ENCODE measurements at places on chromosomes 3 and 15.
A peak's percentile ranks its signal among the peaks of the same experiment; 100 is the strongest.

DNA sequence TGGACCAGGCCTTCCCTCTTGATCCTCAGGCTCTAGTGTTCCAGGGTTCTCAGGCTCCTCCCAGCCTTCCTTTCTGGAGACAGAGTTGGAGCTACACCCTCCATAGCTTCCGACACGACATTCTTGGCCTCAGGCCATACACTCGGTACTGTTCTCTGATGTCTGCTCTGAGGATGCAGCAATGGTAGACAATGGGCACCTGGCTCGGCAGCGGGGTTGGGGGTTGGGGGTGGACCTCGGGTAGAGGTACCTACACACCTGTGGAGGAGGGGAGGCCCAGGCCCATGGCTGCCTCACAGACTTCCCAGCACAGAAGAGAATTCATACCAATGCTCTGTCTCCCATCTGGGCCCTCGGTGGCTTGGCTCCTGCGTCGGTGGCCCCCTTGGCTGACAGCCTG is 21.4 kb downstream of the CCDC13 start:
- DNase-seq, result no peak

DNA sequence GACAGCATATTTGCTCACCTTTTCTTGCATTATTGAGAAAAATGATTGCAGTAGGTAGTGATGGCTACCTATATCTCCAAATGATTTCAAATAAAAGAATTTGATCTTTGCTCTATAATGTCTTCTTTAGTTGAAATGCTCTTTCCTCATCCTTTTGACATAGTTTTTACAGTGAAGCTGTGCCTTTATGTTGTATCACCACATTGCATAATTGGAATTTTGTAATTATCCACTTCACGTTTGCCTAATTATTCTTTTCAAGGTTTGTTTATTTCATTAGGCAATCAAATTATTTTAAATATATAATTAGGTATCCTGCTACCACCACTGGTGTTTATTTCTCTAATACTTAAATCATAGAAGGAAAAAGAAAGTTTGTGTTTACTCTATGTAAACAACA is 21.3 kb upstream of the P2RY13 start:
- no peak for DNase-seq

DNA sequence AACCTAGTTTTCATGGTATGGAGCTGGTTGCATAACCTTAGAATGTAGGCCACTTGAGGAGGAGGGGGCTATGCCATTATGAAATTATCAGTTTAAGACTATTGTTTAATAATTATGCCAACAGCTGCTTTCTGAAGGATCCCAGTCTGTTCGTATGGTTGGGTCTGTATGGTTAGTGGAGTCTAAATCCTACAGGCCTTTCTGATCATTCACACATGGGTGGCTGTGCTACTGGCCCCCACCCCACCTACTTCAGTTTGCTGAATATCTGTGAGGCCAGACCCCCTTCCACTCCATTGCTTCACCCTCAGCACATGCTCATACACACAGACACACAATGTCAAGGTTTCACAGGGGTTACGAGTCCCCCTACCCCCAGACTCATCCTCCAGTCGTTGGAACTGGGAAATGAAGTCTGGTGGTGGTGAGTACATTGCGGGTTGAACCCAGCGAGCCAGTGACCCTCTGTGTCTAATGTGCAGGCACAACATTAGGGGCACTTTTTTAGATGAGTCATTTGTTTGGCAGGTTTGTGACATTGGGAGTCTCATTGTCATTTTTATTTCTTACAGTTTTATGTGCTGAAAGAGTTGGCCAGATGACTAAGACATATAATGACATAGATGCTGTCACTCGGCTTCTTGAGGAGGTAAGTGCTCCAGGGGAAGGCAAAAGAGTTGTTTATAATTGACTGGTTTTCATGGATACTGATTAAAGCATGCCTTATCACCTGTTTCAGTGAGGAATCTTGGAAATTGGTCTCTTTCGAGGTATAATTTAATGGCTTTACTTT is 85.3 kb downstream of the TRAK1 start:
- no peak for DNase-seq

DNA sequence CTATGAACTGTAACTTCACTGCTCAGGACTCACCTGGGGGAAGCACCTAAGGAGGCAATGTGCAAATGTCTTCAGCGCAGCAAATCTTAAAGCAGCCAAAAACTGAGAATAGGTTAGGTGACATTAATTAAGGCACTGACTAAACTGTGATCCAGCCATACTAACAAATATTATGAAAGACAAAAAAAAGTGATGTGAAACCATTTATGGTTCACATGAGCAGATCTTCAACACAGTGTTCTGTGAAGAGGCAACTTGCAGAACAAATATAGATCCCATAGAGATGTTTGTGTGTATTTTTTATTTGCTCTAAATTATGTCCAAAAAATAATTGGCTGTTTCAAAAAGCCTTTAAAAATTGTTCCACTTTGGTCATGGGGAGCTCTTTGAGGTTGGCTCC is 24.1 kb upstream of the MITF start:
- DNase-seq, result no peak

DNA sequence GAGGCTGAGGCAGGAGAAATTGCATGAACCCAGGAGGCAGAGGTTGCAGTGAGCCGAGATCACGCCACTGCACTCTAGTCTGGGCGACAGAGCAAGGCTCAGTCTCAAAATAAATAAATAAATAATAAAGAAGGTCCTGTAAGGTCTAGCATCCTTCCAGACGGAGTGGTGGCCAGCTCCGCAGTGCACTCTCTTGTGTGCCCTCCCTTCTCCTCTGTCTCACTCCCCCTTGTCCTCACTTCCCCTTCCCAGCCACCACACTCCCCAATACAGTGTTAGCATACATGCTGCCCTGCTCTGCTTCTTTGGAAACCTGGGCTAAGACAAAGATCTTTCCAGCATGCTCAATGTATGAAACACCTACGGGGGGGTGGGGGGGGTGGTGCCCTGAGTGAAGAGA is 3.4 kb upstream of the CLN6 start:
- no peak for DNase-seq

DNA sequence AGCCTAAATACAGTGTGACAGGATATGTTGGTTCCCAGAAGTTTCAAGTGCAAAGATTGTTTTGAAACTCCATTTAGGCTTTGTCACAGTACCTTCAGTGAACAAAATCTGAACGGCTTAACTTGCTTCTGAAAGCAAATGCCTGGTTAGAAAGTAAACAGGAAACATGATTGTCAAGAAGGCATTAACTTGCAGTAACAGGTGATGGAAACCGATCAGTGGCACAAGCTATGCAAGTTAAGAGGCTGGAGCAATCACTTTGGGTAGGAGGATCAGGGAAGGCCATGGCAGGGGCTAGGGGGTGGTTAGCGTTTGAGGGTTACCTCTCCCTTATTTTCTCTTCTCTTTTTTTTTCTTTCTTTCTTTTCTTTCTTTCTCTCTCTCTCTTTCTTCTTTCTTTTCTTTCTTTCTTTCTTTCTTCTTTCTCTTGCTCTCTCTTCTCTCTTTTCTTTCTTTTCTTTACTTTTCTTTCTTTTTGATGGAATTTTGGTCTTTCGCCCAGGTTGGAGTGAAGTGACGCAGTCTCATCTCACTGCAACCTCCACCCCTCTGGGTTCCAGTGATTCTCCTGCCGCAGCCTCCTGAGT is 2.4 kb downstream of the HYKK start:
- no peak for DNase-seq

DNA sequence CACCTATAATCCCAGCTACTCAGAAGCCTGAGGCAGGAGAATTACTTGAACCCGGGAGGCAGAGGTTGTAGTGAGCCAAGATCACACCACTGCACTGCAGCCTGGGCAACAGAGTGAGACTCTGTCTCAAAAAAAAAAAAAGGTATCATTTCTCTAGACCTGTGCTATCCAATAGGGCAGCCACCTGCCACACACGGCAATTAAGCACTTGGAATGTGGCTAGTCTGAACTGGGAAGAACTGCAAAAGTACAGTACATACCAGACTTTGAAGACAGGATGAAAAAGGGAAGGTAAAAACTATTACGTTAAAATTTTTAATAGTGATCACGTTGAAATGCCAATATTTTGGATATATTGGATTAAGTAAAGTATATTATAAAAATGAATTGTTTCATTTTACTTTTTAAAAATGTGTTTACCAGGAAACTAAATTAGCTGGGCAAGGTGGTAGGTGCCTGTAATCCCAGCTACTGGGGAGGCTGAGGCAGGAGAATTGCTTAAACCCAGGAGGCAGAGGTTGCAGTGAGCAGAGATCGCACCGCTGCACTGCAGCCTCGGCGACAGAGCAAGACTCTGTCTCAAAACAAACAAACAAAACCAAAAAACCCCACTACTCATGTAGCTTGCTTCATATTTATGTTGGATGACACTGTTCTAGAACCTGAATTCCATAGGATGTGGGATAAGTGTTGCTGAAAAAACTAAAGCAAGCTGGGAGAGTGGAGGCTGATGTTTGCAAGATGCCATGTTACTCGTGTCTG is 2.3 kb downstream of the CYP8B1 start:
- no peak for DNase-seq

GRCh38 chr3:73419942-73420341 is 204.8 kb downstream of the PDZRN3 start:
- no peak for DNase-seq

DNA sequence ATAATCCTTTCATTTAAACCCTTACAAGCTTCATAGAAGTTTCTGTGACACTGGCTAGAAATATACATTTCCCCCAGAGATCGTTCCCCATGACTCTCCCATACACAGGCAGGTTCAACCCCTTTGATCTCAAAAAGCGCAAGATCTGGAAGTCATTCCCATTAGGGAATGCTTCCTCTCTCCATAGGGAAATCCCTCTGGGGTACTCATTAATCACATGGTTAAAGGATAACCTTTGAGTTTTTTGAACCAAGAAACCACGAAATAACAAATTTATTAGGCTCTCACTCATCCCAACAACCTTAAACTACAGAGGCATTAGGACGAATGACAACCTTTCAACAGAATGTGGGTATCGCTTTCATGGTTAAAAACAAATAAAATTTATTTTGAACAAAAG is 211.9 kb upstream of the PRICKLE2 start:
- DNase-seq, result no peak

DNA sequence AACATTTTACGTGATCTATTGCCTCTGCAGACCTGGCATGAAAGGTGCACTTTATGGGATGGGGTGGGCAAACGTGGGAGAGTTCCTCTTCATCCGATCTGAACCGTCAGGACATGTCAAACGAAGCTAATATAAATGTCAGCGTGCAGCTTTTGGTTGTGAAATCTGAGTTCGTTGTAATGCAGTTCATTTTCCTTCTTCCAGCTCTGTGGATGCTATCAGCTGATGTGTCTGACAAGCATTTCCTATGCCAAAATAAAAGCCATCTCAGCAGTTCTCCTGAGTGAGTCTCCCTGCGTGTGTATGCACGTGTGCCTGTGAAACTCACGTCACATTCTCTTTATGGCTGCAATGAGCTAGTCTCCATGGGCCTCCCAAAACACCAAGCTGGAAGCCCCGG is 512.3 kb downstream of the MCTP2 start:
- no peak for DNase-seq

GRCh38 chr3:184656458-184656828 is 55.4 kb downstream of the MAGEF1 start:
- DNase-seq, result no peak

DNA sequence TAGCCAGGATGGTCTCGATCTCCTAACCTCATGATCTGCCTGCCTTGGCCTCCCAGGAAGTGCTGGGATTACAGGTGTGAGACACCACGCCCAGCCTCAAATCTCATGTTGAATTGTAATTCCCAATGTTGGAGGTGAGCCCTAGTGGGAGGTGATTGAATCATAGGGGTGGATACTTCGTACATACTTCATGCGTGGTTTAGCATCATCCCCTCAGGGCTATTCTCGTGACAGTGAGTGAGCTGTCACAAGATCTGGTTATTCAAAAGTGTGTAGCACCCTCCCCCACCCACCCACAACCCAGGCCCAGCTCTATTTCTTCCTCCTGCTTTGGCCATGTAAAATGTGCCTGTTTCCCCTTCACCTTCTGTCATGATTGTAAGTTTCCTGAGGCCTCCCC is 236.9 kb upstream of the IL12A start:
- DNase-seq, result peak; percentile 77

- peak; percentile 45 for DNase-seq
These were observed 5.8 kb upstream of the PLOD2 start for GRCh38 chr3:146166826-146167225.

- DNase-seq, result no peak
These were observed 199.9 kb upstream of the CTDSPL start for GRCh38 chr3:37661615-37662306.

DNA sequence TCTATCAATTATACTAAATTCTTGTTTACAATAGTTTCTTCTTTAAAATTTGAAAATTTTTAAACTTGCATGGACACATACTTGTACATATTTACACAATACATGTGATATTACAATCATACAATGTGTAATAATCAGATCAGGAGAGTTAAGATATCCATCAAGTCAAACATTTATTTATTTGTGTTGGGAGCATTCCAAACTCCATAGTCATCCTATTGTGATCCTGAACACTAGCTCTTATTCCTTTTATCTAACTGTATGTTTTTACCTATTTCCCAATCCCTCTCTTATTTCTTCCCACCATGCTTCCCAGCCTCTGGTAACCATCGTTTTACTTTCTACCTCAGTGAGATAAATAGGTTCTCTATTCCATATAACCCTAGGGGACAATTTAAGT is 1219.2 kb downstream of the ZPLD1 start:
- DNase-seq, result peak; percentile 45

GRCh38 chr3:194425399-194425798 is 26.3 kb upstream of the GP5 start:
- DNase-seq, result peak; percentile 36

GRCh38 chr15:87489456-87489855 is 767.1 kb downstream of the NTRK3 start:
- DNase-seq, result no peak

GRCh38 chr15:60363087-60363549 is 34.7 kb downstream of the ANXA2 start:
- no peak for DNase-seq

DNA sequence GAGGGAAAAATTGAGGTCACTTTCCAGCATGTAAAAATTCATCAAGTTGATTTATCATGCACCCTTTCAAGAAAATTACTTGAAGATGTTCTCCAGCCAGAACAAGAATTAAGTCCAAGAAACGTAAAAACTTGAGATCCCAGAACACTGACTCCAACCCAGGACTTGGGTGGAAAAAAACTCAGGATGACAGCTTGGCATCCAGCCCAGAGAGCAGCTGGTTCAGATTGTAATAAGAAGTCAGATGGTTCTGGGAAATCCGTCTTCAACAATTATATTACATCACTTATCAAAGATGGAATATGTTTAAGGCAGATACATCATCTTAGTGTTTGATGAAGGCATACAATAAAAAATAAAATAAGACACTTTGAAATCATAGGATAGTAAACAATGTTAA is 23.0 kb upstream of the DNAJC13 start:
- no peak for DNase-seq

- DNase-seq, result no peak
These were observed 25.2 kb upstream of the C2CD4B start for GRCh38 chr15:62190274-62190673.

DNA sequence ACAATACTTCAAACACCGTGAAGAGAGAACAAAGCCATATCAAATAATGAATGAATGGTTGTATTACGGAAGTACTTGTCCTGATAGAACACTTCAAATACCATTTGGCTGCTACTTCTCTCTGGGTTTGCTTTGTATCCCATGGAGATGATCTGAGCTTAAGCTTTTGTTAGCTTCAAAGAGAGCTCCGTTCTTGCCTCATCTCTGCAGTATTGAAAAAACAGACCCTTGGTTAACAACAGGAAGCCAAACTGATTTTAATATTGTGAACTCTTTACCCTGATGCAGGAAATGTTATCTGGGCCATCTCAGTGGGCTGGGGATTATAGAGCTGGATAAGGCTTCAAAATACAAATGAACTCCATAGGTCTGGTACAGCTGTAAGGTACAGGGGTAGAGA is 101.0 kb downstream of the CHL1 start:
- no peak for DNase-seq

- no peak for DNase-seq
These were observed 154.9 kb downstream of the PEX5L start for GRCh38 chr3:179881791-179882190.

All from ELR (cell line).